Stimulated activated CD4-positive, alpha-beta T cell treated with anti-CD3 and anti-CD28 coated beads, Interleukin-12 subunit alpha, Interleukin-12 subunit beta, amount 100 ng/mL, for 24 hours (primary cell): ENCODE measurements at places on chromosomes 5 and 9.

DNA sequence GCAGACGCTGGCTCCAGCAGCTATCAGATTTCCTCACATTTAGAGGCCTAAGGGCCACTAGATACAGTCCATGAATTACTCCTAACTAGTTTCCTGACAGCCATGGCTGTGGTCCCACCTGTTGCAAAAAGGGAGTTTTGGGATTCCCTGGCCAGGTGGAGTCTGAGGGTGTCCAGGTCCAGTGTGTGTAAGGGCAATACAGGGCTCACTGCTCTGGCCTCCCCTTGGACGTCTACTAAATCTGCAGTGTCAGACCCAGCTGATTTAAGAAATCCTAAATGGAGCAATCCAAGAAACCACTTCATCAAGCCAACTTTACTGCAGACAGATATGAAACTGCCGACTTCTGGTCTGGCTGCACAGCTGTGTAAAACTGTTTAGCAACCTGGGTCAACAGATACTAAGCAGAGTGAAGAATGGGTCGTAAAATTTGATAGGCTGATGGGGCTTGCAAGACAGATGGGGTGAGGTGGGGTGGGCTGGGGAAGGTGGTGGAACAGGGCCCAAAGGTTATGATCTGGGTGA, 116.4 kb downstream of the GADD45G start:
- DNase-seq = no peak

- DNase-seq = no peak
Measured at GRCh38 chr5:172791286-172791685, 20.3 kb upstream of the DUSP1 start.

- no peak for DNase-seq
Measured at GRCh38 chr9:101635473-101635872, 40.7 kb upstream of the PPP3R2 start.

DNA sequence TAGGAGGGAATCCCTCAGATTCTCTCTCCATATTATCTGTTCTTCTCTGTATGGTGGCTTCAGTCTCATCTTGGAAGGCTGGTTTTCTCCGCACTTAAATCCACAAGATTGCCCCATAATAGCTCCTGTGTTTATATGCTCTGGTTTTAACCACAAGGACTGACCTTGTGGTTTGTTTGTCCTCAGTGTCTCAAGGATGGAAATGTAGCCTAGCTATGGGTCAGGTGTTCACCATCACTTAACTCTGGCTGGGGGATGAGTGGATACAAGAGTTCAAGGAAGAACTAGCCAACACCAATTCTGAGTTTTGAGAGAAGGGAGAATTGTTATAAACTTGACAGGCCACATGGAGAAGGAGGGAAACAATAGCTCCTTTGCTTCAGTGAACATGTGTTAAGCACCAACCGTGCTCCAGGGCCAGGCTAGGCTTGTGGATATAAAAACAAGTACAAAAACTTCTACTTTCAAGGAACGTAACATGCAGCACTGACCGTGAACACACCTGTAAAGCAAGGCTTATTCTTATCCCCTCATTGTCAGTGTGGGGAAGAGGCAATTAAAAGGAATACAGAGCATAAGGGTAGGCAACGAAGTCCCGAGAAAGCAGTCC, 75.6 kb upstream of the VLDLR start:
- no peak for DNase-seq

DNA sequence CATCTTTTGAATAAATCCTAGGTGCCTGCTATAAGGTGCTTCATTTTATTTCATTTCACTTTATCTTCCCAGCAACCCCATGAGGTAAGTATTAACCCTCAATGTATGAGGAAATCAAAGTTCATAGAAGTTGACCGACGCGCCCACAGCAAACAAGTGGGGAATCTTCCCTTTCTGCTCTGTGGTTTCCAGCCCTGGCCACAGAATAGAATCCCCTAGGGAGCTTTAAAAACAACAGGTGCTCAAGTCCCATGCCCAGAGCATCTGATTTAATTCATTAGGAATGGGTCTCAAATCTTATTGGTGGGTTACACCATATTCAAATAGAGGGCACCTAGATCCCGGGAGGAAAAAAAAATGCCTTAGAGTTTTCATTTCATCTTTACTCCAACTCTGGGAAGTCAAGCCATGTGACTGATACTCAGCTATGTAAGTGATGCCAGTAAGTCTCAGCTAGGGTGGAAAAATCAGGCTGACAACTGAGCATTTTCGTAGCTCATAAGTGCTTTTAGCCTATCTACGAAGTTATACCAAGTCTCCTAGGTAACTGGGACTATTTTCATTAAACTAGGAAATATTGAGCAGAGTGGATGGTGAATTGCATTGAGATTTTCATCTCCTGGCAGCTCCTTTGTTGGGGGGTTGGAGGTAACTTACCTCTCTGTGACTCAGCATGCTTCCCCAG, 353.4 kb upstream of the SLC30A5 start:
- DNase-seq = no peak

GRCh38 chr9:13868336-13868735, 445.6 kb downstream of the NFIB start:
- no peak for DNase-seq

GRCh38 chr5:15702102-15702501, 202.1 kb downstream of the FBXL7 start:
- DNase-seq = no peak

DNA sequence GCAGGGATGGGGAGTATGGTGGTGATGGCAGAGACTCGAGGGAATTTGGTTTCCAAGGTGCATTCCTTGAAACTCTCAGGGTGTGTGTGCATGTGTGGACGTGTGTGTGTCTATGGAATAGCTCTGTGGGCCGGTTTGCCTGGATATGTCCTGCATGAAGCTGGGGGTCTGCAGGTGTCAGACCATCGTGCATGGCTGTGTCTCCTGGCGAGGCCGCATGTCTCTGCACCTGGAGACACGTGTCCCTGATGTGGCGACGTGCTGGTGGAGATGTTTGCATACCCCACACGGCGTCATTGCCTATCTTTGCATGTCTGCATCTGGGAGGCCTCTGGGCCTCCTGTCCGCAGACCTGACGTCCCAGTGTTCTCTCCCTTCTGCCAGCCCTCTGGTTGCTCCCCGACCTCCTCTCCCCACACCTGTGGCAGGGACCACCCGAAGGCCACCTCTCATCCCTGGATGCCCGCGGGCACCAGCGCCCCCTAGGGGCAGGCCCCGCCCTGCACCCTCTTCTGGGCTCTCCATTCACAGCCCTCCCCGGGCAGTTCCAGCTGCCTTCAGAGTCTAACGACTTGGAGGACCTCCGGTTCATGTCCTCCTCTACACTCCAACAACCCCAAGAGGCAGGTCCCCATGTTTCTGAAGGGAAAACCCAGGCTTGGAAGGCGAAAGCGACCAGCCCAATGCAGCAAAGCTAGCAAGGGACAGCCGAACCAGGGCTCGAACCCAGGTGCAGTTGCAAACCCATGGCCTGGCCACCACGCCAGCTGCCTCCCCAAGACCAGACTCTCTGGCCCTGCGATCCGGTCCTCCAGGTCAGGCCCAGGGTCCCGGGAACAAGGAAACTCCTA, 88.6 kb downstream of the LMX1B start:
- no peak for DNase-seq

DNA sequence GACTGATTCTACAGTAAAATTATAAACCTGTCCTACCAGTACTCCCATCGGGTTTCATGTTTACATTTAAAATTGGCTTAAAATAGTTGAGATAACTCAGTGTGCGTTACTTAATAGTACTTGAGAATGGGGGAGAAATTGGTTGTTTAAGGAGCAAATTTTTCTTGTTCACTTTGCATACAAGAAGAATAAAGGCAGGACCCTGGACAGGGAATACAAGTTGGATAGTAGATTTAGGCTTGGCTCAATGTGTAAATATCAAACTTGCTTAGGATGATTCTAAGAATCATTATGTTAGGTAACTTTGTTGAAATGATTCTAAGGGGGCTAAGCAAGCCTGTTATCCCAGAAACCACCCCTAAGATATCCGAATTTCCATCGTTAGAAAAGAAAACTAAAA, 448.4 kb upstream of the TLE4 start:
- no peak for DNase-seq

GRCh38 chr5:83777856-83778255, 57.2 kb upstream of the HAPLN1 start:
- no peak for DNase-seq

GRCh38 chr9:31799953-31800609, 584.4 kb upstream of the ACO1 start:
- DNase-seq = no peak

GRCh38 chr5:131541762-131542161, 93.3 kb downstream of the RAPGEF6 start:
- no peak for DNase-seq

DNA sequence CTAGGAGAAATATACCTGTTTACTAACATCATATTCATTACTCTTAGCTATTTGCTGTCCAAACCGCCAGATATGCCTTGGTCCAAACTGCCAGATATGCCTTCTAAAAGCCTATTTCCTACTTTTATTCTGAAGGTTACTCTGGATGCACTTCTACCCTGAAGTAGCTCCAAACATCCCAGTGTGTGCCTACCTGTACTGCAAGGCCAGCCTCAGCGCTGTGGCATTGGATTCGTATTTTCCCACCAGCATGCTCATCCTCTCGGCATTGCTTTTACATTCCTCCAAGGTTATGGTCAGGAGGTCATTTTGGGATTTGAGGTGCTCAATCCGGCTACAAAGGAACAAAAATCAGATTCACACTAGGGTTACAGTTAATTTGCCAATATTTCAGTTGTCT, 94.3 kb downstream of the DCP2 start:
- no peak for DNase-seq

- peak; percentile 7 for DNase-seq
Measured at GRCh38 chr5:76269259-76269931, 133.7 kb upstream of the IQGAP2 start.

- DNase-seq = no peak
Measured at GRCh38 chr9:90737742-90738141, 63.9 kb upstream of the SYK start.

- DNase-seq = peak; percentile 35
Measured at GRCh38 chr5:154190595-154191304, at the start of gene GALNT10. TSS of gene GALNT10 (plus strand) at chr5:154190733. CDS start at chr5:154190867, 134 bp downstream.

DNA sequence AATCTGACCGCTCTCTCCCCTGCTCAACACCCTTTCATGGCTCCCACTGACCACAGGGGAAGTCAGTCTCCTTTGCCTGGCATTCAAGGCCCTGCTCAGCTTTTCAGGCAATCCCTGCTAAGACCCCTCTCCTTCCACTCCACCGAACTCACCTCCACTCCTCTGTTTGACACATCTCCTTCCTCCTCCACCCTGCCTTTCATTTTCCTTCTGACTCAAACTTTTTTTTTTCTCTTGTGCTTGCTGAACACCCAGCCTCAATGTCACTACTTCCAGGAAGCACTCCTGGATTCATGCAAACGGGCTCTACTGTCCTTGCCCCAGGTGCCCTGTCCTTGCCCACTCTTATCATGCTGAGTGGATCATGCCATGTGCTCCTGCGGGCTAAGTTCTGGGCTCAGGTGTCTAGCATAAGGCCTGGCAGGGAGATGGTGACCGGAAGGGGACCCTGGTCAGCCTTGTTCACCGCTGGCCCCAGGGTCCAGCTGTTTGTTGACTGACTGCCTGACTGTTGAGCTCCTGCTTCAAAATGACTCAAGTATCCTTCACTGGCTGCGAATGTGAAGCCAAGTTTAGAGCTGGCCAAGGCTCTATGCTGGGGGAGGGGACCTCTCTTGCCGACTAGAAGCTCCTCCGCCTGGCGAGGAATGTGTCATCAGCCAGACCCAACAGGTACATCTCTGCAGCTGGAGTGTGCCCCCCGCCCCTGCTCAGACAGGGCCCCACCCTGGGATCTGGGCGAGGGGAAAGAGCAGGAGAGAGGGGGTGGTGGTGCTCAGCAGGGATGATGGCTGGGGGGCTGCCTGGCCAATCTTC, 6.2 kb downstream of the NR5A1 start:
- no peak for DNase-seq

- DNase-seq = no peak
Measured at GRCh38 chr9:132030626-132031325, 48.9 kb downstream of the MED27 start.

DNA sequence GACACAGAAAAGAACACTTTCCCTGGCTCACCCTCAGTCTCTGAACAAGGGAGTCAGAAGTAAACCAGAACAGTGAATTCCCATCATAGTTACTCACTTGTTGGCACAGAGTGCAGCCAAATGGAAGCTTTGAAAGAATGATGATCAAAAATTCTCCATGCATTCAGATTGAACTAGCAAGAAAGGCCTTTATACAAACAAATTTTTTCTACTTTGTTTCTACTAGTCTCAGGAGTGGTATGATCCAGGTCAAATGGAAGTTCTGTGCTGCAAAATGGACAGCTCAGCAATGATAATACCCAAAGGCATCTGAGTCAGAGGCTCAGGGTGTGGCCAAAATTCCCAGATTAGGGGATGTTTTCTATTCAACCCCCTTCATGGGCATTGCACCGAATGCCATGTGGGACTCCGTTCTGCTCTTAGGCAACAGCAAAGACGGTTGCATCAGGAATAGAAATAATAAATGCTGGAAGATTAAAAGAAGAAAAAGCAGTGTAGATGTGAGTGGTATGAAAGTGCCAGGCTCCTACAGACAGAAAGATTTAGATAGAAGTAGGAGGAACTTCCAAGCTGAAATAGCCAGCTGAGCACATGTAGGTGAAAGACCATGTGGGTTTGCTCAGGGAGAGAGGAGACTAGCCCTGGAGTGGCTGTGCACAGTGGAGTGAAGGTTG, 24.0 kb upstream of the ASPN start:
- DNase-seq = no peak

DNA sequence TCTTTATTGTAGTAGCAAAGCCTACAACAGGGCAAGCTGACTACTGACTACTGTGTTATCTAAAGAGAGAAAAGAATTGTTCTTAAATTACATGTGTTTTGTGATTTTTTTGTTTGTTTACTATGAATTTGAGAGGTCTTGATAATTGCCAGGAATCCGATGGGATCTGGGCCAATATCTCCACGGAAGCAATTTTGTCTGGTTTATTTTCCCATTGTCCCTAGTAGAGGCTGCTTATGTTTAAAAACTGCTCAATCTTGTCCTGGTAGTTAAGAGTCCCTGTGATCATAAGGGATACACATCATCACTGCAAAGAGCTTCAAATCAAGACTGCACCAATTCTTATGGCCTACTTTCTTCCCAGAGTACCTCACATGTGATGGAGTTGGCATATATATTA, 94.4 kb downstream of the GLDC start:
- no peak for DNase-seq

GRCh38 chr5:137024044-137024443, 475.1 kb downstream of the SPOCK1 start:
- DNase-seq = no peak
